GM12892 (cell line): ENCODE measurements at places on chromosomes 12 and 14.

DNA sequence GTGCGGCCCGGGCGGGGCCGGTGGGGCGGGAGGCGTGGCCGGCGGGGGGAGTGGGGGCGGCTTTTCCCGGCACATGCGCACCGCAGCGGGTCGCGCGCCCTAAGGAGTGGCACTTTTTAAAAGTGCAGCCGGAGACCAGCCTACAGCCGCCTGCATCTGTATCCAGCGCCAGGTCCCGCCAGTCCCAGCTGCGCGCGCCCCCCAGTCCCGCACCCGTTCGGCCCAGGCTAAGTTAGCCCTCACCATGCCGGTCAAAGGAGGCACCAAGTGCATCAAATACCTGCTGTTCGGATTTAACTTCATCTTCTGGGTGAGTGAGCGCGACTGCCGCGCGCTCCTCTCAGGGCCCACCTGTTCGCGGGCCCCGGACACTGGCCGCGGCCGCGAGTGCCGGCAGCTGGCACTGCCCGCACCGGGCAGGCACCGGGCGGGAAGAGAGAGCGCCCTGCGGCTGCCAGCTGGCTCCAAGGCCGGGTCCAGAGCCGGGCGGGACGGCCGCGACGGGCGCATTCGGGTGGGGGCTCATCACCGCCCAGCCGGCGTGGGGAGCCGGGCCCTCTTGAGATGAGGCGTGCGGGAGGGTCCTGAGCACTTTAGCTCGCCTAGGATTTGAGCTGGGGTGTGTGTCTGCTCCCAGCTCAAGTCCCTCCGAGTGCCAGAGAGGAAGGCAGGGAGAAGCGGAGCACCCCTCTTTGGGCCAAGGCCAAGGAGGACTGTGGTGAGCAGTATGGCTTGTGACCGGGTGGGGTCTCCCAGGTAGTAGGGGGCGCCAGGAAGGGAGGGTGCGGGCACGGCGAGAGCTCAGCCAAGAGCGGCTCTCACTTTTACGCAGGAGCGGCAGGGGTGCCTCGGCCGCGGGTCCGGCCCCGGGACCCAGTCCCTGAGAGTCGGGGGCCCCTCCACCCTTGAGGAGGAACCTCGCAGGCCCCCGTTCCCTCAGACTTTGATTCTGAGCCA is at the start of gene CD9:
Gene CD9 (plus strand): TSS at position 145 of the 957 bp plus-strand sequence. CDS start 100 bp downstream, at position 245.
- peak; percentile 36 for DNase-seq

DNA sequence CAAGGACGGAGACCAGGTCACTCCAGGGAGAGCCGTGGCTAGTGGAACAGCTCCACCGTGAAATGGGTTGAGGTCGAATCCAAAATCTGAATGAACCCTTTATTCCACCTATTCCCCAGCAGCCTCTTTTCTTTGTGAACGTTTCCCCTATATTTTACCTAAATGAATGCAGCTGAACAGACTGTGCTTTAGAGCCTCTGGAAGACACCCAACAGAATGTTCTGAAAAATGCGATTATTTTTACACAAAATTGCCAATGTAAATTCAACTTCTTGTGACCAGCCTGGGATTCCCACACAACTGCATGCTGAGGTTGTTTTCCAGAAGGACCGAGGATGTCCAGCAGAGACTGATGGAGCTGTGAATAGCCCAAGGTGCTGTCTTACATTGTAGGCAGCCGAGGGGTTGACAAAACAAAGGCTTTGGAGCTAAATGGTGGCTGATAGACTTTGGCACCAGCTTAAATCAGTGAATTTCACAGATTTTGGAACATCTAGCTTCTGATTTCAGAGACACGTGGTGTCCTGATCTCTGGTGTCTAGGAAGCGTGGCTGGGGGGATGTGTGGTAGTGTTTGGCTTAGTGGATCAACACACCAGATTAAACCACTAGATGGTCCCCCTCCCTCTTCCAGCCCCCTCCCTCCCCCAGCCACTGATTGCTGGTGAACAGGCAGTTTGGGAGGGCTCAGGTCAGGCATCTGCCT is 150.4 kb downstream of the ZNF664 start:
- no peak for DNase-seq

GRCh38 chr12:49889361-49890095 is 14.2 kb downstream of the FAIM2 start:
- DNase-seq, result no peak

- no peak for DNase-seq
Measured at GRCh38 chr12:24138041-24138440, 188.6 kb upstream of the SOX5 start.

DNA sequence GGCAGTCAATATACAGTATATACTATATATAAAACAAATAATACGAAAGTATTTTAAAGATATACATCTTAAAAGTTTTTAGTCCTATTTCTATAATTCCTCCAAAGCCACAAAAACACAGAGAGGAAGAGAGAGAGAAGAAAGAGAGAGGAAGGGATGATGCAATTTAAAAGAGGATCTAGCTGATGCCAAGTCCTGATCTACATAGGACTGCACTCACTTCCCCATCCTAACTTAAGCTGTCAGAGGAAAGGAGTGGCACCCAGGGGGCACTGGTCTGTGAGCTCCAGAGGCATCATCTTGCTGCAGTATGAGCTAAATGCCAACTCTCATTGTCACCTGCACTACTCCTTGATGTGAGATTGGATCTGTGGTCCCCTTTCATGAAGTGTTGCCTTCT is 95.8 kb downstream of the C12orf42 start:
- no peak for DNase-seq

DNA sequence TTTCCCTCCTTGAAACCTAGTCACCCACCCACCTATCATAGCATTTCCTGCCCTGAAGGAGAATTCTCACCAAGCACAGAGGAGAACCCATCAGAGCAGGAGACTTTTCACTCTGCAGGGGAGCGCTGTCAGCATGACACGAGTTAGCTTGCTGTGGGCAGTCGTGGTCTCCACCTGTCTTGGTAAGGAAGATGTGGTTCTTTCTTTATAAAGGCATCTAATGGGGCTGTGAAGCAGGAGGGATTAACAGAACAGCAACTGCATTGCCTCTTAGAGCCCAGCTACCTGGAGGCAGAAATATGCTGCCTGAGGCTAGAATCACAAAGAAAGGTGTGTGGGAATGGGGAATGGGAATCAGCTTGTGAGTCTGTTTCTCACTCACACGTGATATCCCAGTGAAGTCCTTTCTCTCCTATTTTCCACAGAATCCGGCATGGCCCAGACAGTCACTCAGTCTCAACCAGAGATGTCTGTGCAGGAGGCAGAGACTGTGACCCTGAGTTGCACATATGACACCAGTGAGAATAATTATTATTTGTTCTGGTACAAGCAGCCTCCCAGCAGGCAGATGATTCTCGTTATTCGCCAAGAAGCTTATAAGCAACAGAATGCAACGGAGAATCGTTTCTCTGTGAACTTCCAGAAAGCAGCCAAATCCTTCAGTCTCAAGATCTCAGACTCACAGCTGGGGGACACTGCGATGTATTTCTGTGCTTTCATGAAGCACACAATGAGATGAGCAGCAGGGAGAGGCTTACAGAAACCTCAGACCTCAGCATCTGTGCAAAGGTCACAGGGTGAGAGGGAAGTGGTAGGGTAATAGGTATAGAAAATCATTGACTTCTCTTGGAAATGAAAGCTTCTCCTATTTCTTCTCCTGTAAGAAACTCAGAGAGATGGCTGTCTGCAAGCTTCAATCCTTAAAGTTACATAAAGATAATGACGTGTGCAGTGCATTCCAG is 316.9 kb downstream of the DAD1 start:
- DNase-seq, result no peak
